ENCODE measurements at places on chromosomes 16 and 17.

DNA sequence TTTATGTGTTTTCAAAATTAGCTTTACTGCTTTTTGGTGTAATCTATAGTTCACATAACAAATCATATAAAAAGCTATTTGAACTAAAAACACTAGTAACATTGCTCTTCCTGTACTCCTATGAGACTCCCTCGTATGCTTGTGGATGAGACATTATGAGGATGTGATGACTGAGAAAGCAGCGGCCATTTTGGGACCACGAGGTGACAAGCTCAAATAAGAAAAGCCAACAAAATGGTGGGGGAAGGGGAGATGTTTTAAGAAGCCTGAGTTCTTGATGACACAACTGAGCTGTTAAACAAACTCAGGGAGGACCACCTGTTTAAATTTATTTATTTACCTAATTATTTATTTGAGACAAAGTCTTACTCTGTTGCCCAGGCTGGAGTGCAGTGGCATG, 4.5 kb downstream of the CCL18 start:
- no peak for DNase-seq

DNA sequence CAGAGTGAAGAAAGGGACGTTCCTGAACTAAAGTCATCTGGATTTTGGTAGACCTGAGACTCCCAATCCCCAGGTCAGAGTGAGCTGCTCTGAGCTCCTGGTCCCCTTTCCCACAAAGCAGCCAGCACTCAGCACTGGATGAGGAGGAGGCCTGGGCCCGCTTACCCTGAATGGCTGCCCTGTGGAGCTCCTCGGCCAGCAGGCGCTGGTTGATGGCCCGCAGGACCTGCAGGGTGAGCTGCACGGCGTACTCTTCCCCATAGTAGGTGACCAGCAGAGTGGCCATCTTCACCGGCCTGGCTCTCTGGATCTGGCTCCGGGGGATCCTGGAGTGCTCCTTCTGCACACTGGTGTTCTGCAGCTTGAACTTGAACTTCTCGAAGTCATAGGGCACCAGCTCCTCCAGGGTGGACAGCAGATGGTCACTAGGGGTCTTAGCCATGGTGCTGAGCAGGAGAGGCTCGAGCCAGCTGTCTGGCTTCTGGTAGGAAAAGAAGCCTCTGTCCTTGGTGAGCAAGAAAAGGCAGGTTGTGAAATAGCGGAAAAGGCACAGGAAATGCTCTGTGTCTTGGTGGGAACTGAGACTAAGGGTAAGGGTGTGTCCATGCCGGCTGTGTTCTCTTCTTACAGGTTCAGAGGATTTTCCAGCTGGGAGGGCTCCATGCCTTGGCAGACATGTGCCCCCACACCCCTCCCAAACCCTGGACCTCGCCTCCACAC, at the start of gene MEFV:
MEFV (minus strand) TSS at position 488 of the 720 bp plus-strand sequence; CDS start at position 442, 46 bp downstream.
- DNase-seq, result no peak

DNA sequence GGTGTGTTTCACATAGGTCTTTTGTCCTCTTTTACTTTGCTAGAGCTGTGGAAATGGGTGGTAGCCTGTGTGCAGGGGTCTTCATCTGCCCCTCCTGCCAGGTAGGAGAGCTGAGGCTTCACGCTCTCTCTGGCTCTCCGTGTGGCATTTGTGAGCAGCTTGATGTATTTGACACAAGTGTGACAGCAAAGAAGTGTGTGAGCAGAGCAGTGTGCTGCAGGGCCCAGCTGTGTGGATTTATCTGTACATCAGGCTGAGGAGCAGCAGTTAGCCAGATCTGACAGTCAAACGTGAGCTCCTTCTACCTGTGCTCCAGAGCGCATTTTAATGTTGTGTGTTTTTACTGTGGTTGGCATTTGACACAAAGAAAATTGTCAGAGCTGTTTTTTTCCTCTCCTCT, 101.8 kb downstream of the FTO start:
- DNase-seq, result no peak

DNA sequence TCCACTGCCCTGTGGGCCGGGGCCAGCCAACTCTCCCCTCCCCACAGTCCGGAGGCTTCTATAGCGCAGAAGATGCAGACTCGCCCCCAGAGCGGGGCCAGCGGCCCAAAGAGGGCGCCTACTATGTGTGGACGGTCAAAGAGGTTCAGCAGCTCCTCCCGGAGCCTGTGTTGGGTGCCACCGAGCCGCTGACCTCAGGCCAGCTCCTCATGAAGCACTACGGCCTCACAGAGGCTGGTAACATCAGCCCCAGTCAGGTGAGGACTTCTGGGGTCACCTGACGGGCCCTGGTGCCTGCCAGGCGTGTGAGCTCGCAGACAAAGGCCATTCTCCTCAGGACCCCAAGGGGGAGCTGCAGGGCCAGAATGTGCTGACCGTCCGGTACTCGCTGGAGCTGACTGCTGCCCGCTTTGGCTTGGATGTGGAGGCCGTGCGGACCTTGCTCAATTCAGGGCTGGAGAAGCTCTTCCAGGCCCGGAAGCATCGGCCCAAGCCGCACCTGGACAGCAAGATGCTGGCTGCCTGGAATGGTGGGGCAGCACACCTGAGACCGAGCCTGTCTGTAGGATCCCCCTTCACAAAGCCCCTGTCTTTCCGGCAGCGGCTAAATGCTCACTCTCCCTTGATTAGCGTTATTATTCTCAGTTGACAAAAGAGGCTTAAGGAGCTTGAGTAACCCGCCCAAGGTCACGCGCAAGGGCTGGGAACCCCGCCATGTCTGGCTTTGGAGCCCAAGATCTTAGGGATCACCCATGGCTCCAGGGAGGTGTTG, 3.9 kb downstream of the SPATA20 start:
- DNase-seq, result peak; percentile 34

GRCh38 chr16:30166202-30166902, 17.1 kb upstream of the CORO1A start:
- no peak for DNase-seq

- no peak for DNase-seq
Observed at GRCh38 chr17:43599835-43600234, 53.7 kb upstream of the ETV4 start.

GRCh38 chr16:60246086-60246485, 1512.0 kb upstream of the GOT2 start:
- no peak for DNase-seq

DNA sequence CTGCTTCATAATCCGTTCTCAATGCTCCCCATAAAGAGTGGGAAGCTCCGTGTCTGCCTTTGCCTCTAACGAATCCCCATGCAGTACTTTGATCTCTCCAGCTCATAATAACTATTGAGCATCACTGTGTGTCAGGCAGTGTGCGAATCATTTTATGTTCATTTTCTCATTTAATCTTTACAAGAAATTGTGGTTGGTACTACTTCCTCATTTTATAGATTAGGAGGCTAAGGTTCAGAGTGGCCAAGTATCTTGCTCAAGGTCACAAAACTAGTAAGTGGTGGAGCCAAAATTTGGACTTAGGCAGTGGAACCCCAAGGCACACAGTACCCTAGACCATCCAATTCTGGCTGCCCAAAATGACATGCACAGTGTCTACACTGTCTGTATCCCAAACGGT, 44.8 kb downstream of the ABCC12 start:
- no peak for DNase-seq

DNA sequence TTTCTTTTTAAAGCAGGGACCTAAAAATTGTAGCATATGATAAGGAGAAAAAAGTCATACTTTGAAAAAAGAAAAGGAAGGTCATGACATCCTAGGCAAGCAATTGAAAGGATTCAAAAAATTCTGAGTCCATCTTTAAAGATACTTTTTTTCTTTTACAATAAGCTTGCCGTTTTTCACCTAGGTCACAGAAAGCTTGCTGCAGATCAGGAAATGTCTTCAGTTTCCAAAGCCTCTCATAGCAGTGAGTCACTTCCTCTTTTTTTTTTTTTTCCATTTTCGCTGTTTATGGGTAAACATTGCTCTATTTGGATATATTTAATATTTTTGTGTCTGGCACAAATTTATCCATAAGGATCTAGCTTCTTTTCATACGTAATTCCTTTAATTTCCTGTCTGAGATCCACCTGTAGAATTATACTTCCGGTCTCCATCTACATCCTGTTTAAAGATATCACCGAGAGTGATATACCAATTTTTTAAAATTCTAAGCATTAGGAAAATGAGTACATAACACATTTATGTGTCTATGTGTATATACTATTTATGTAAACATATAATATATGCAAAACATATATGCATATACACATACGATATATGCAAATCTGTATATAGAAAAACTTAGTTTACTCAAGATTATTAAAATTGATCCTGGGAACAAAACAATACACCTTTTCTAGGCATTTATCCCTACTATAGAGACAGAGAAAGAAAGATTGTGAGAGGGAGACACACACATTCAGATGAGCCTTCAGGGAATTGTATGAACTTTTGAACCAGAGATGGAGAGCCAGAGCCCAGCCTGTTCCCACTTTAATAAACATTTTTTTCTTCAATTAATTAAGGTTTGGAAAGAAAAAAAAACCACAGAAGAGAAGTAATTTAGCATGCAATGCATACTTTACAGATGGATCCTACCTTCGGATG, 134.4 kb downstream of the SKAP1 start:
- DNase-seq, result no peak

DNA sequence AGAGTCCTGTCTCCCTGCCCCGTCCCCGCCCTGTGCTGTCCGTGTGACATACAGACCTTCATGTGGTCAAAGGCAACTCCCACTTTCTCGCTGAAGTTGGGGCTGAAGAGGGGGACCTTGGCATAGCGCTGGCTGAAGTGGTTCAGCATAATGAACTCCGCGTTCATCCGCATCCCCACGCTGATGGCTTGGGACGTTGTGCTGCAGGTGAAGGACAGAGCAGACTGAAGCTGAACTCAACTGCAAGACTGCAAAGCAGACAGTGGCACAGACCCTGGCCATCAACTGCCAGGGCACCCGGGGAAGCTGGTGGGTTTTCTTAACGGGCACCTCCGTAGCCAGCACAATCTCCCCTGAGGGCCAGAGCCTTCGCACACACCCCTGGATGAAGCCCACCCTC, 24.2 kb downstream of the ELAC2 start:
- no peak for DNase-seq

DNA sequence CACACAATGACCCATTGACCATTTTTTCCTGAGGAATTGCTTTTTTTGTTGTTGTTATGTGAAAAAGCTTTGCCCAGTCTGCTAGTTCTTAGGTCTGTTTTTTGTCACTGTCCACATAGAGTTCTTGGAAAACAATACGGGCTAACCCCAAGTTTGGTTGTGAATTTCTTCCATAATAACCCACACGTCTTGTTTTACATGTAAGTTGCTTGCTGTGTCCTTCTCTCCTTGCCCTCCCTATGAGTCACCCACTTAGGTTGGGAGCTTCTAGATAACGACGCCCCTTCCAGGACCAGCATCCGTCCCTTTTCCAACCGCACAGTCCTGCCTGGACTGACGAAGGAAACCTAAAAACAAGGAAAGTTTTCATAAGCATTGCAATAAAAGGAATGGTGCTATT, 175.3 kb upstream of the HS3ST3A1 start:
- no peak for DNase-seq

DNA sequence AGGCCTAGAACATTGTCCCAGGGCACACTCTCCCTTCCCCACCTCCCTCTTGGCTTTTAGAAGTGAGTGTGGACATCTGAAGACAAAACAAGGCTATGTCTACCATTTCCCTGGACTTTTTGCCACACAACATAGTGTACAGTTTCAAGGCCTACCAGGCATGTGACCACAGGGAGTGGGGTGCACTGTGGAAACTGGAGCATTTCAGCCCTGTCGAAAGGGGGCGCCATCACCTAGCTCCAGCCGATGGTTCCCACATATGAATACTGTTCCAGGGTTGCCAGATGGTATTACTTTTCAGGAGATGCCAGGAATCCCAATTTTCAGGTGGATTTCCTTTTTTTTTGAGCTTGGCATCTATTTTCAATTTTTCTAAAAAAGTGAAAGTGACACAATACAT, 140.7 kb downstream of the KATNIP start:
- peak; percentile 53 for DNase-seq

DNA sequence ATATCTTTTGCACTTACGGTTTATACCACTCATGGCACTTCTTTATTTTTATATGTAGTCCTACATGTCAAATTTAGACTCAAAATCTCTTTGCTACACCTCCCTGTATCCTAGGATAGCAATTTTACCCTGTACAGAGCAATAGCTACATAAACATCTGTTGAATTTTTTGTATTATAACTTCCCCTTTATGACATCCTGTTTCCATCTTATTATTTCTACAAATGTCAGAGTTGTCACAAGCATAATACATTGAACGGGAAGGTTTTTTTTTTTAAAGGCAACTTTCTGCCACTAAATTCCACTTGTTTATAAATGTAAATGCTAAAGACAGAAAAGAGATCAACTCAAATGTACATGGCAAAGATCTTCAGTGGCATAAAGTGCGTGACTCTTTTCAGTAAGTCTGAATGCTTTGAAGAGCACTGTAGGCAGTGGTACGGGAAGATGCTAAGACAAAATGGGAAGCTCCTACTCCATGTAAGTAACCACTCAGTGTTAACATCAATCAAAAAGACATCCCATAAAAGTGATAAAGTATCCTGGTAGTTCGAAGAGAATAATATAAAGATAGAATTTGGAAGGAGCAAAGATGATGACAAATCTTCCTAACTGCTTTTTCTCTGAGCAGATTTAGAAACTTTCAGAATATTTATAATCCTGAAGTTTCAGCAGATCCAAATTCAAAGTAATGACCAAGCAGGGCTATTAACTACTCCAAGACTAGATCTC, 26.8 kb downstream of the GNA13 start:
- no peak for DNase-seq

GRCh38 chr16:78909226-78909625, 691.3 kb downstream of the MAF start:
- no peak for DNase-seq

GRCh38 chr16:13421726-13422125, 498.2 kb upstream of the ERCC4 start:
- no peak for DNase-seq

DNA sequence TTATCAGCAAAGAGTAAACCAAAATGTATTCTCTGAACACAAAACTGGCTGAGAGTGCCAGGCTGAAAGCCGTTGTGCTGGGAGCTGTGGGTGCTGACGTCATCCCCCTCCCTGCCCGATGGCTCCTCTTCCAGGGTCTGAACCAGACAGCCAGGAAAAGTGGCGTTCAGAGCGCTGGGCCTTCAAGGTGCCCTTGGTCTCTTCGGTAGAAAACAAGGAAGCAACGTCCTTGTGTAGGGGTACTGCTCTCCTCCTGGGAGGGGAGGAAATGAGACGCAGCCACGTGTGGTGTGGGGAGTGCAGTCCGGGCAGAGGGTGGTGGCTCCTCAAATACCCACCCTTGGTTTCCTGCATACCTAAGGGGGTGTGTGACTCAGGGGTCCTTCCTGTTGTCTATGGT, 394.7 kb downstream of the SEC14L1 start:
- DNase-seq, result no peak

GRCh38 chr16:57658878-57659674, 9.0 kb upstream of the ADGRG3 start:
- no peak for DNase-seq

- no peak for DNase-seq
Observed at GRCh38 chr17:42386777-42387657, 1.2 kb downstream of the STAT3 start.

GRCh38 chr16:28492511-28492910, 637 bp upstream of the CLN3 start:
- no peak for DNase-seq

Measured in NCI-H1694 (cell line).